ENCODE measurements at places on chromosomes 2 and 18.
A peak's percentile ranks its signal among the peaks of the same experiment; 100 is the strongest.

DNA sequence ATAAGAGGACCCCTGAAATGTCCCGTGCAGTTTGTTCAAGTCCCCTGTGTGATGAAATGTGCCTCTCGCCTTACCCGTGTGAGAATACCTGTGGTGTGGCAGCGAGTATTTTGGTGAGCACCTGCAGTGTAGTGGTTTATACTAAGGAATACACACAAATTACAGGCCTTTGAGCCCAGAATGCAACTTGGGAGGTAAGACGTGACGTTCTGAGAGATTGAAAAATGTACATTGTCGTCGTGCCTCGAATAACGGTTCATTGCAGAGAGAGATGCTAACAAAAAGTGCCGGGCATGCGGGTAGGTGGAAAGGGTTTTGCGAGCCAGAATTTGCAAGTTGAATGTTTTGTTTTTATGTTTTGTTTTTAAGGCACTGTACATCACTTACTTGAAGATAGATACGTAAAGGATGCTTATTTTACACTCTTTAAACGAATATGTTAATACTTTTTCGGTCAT lies 867 bp downstream of the RBBP8 start:
- DNase-seq: no peak

GRCh38 chr18:25349131-25349925 lies 2.6 kb downstream of the ZNF521 start:
- no peak for DNase-seq

DNA sequence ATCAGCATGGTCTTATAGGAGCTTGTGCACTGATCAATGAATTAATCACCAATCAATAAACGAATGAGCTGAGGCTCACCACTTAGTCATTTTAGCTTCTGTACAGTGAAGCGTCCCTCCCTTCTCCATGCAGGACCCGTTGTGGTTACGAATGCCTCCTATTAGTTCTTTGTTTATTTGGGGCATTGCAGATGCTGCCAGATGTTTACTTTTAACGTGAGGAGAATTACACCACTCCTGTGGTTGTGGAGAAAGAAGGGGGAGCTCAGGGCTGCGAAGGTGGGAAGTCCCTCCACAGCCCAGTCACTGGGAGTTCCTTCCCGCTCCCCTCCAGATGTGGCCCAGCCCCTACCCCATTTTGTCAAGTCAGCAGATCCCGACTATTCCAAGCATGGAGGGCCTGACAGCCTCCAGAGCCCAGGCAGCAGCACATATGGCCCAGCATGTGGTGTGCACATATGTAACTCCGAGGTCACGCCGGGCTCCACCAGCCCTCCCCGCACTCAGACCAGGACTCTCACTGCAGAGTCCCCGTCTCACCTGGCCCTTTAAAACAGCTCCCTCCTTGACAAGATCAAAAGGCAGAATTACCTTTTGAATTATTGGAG lies 20.9 kb downstream of the PKDCC start:
- DNase-seq: no peak

GRCh38 chr2:8642366-8643068 lies 39.3 kb upstream of the ID2 start:
- no peak for DNase-seq

DNA sequence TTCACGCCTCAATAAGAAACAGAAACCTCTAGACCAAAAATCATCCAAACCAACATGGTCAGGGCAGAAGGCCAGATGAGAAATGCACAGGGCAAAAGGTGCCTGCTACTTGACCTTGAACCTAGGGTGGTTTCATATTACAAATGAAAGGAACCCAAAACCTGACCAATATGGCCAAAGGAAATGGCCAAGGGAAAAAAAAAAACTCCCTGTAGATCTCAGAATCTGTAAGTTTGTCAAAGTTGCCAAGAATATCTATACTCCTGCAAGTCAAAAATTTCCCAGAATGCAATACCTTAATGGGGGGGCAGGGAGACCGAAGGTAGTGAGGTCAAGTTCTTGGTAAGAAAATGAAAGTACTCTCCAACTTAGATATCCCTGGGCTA lies 47.2 kb downstream of the HIBCH start:
- no peak for DNase-seq

DNA sequence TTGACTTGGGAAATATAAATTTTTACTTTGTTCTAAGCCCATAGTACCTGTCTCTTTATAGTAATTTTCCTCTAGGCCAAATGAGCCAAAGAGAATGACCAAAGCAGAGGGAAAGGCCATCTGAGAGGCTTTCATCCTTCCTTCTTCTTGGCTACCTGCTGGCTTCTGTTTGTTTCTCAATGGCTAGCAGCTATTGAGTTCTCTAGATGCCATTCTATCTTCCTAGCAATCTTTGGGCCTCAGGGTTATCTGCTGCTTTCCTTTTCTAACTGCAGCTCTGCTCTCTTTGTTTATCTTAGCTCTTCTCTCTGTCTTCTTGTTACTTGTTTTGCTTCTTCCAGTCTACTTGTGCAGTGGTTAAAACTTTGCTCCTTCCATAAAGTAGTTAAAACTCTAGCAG lies 601.1 kb upstream of the NRXN1 start:
- no peak for DNase-seq

DNA sequence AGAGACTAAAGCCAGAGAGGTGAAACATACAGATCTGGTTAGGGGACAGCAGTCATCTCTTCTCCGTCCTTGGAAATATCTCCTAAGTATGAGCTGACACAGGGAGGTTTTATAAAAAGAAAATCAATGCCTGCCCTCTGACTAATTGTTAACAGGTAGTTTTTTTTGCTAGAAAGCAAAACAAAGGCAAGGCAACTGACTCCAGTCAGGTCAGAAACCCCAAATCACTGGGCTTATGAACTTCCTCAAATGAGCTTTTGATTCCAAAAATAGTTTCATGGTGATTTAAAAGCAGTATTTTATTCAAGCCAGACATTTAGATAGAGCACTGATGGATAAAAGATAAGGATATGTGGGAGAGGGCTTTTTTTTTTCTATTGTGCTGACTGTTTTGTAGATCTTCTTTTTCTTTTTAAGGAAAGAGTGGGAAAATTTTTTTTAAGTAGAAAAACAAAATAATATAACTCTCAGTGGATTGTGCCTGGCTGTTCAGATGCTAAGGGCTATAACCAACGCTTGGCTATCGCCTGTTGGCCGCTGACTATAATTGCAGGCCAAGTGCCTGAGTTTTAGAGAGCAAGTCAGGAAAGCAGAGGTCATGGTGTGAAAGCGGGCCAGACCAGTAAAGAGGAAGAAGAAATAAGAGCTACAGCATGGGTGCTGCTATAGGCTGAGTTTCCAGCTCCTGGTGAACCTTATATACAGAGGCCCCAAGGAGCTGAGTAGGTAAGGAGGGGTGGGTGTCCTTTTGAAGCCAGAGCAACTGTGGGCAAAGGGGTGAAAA lies 44.9 kb downstream of the MRPL35 start:
- DNase-seq: no peak

- DNase-seq: no peak
Observed at GRCh38 chr2:58720770-58721697, 479.9 kb upstream of the FANCL start.

DNA sequence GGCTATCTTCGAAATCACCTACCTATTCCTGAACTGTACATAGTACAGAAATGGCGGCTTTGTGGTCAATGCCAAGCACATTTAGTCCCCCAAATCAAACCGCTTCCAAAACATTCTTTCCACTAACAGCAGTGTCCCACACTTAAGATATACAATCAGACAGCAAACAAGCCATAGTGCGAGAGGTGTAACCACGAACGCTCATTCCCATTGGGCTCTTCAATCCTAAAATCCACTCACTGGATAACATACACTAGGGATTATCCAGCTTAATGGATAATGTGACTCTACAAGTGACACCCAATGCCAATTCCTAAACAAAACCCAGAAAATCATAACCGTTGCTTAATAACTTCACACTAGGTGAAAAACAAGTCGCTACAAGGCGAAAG lies 2.0 kb downstream of the XPO1 start:
- DNase-seq: no peak

- DNase-seq: no peak
Observed at GRCh38 chr2:236211296-236211695, 43.1 kb upstream of the GBX2 start.

DNA sequence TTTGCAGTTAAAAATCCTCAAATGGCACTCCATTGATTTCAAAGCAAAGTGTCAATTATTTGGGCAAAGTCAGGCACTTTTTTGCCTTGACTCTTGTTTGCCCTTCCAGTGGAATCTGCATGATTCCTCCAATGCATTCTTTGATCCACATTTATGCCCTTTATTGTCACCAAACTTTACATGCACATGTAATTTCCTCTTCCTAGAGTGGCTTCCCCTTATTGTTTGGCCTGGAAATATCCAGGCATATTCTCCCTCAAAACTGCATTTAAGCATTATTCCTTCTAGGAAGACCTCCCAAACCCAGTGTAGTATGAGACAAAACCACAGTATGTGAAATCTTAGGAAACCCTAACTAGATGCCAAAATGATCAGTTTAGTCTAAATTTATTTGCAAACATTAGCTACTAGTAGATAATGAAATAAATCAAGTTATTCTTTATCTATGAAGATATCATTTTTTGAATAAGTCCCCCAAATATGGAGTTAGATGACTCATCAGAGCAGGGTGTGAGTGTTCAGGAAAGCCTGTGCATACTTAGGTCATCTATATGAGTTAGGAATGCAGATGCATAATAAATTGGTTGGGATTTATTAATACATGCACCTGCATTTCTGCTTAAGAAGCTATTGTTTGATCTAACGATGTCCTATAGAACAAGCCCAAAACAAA lies 433.3 kb upstream of the TCF4 start:
- DNase-seq: no peak

- no peak for DNase-seq
Observed at GRCh38 chr2:232486558-232487384, 863 bp downstream of the ECEL1 start.

- peak; percentile 5 for DNase-seq
Observed at GRCh38 chr2:234881413-234882241, 70.2 kb upstream of the SH3BP4 start.

GRCh38 chr18:50099725-50100407 lies 95.1 kb downstream of the MYO5B start:
- DNase-seq: peak; percentile 79
